ENCODE measurements at places on chromosomes 11 and 22. TPM values are rescaled to one million over a fixed set of nuclear protein-coding genes. Genes with fewer than 3 reads are reported as not detected.

The PLA2G3 gene
- total RNA-seq: not detected

The SHISA8 gene
- total RNA-seq: not detected

The RPUSD4 gene
- 19.3 TPM for total RNA-seq

The SLC43A1 gene
- 16.6 TPM for total RNA-seq

The SYNGR1 gene
- 14.9 TPM for total RNA-seq

The ANKK1 gene
- total RNA-seq: not detected

The YAP1 gene
- 96.9 TPM for total RNA-seq

The BBOX1 gene
- total RNA-seq: not detected
